ENCODE measurements at places on chromosomes 7 and 10.

- no peak for DNase-seq
Measured at GRCh38 chr10:88974446-88975376, 15.9 kb upstream of the FAS start.

GRCh38 chr7:26658389-26659084 lies 205.9 kb downstream of the SKAP2 start:
- DNase-seq, result peak; percentile 22

DNA sequence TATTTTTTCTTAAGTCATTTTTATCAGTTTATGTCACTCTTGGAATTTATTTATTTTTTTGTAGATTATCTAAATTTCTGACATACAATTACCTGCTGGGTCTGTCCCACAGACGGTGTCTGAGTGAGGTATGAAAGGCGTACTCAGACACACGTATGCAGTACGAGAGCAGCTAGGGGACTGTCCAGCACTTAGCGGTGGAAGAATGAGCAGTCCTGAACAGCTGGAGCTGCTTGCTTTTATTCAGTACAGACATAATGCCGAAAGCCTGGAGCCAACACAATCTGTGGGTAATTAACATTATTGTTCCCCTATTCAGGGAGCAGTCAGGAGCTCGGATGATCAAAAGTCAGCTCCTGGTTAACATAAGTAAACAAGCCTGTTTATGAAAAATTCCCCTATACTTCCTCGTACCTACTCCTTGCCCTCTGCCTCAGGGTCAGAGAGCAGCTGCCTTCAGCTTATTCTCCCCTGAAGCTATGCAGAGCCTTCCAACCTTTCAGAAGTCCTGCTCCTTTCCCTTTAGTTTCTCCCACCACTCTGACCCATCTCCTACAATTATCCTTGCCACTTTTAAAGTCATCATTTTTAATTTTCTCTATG lies 488.0 kb upstream of the POM121L12 start:
- no peak for DNase-seq

DNA sequence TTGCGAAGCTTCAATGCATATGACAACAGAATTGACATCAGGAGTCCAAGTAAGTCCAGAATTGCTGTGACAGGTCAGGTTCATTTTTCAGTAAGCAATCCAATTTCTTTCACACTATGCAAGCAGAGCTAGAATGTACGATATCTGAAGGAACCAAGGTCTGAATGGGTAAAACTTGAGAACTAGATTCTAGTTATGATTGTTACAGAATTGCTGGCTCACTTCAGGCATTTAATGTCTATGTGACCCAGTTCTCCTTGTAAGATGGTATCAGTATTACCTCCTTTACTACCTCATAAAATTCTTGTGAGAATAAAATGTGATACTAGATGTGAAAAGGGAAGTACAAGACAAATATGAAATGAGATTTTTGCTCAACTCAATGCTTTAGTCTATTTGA lies 159.6 kb downstream of the GPR158 start:
- no peak for DNase-seq

GRCh38 chr10:9634466-9634865 lies 1383.2 kb upstream of the CELF2 start:
- DNase-seq, result no peak

- peak; percentile 38 for DNase-seq
Measured at GRCh38 chr10:33094263-33095051, 136.4 kb upstream of the ITGB1 start.

DNA sequence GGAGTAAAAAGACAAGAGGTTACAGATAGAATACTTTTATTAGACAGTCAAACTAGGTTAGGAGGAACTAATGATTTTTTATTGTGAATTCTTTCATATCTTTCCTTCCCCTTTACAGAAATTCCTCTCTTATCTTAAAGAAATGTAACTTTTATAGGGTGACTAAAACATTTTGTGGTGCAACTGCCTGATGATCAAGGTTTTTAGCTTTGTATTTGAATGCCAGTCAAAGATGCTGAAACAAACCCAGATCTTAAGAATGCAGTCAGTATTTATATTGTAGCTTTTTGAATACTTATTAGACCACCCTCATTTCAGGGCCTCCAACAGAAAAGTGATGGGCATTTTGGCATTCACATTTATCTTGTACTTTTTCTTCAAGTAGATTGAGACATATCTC lies 27.4 kb downstream of the TAX1BP1 start:
- no peak for DNase-seq

DNA sequence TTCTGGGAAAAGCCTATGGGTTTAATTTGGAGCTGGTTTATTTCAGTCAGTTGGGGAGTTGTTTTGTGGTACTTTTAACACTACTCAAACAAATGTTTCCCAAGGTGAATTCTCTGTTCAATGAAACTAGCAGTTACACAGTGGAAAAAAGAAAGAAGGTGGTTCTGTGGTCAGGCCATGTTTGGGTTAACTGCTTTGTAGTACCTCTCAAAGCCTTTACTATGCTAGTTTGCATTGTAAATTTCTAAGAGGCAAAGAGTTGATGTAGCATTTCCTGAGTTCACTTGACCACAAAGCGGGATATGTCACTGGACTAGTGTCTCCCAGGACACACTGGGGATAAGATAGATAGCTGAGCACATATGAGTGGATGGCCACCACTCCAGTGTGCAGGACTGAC lies 145.4 kb downstream of the KIF20B start:
- no peak for DNase-seq

DNA sequence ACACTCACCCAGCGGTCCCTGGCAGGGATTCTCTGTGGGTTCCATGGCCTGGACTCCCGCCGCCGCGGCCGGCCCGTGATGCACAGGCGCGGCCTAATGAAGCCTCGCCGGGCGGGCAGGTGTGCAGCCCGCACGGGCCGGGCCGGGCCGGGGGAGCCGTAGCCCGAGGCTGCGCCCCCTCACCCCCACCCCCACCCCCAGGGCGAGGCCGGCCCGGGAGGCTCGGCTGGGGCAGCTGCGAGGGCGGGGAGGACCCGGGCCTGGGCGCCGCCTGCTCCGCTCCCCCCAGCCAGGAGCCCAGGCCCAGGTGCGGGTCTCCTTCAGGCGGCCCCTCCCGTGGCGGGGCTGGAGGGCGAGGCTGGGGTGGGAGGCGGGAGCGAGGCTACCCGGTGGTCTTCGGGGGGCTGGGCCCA lies at the start of gene NOBOX:
Gene NOBOX (minus strand): TSS at position 45 of the 413 bp plus-strand sequence.
- DNase-seq, result no peak

- DNase-seq, result no peak
Measured at GRCh38 chr7:12207046-12207445, 4.0 kb upstream of the TMEM106B start.

DNA sequence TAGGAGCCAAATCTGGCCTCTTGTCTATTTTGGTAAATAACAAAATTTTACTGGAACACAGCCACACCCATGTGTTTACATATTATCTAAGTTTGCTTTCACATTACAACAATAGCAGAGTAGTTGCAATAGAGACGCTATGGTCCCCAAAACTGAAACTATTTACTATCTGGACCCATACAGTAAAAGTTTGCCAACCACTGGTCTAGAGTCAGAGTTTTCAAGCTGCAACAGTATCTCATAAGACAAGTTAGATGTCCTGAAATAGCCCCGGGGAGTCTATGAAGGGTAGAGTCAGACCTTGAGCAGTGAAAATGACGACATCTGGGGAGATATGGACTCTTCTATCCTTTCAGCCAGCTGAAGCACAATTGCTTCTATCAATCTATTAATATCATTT lies 74.2 kb downstream of the CTNNA3 start:
- no peak for DNase-seq

DNA sequence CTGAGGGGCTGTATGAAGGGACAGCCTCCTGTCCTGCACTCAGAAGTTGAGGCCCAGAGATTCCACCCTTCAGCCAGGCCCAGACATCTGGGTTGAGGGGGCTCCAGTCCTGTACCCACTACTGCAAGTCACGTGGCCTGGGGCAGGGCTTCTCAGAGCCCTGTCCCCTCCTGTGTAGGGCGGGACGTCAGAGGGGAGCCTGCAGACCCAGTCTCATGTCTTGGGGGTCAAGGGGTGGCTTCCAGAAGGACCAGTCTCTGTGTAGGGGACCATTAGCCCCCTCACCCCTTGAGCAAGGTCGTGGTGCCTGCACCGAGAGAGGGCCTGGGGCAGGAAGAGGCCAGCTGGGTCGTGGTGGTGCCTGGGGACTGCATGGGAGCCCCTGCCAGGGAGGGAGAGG lies 593 bp upstream of the PILRA start:
- no peak for DNase-seq

DNA sequence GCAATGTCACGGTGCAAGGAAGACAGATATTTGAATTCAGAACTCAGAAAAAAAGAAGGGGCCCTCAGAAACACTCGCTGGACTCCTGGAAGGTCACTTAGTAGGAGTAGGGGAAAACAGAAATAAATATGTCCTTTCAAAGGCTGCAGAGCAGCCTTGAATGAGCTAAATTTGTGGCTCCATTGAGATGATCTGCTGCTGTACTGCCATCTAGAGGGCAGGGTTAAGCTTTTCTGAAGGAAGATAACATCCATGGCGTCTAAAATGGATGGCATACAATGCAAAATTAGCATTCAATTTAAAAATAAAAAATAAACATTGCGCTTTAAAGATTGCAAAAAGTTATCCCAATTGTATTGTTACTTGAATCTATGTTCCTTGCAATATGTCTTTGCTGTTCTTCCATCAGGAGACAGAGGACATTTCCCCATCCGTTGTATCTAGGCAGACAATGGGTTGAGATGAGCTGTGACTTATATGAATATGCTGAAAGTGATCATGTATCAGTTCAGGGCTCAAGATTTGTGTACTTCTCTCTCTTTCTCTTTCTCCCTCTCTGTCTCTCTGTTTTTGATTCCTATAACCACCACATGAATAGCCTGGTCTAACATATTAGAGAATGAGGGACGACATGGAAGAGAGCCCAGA lies 642.2 kb downstream of the SH2D4B start:
- DNase-seq, result no peak
